A673 (cell line): ENCODE measurements at places on chromosomes 12 and 14.
A peak's percentile ranks its signal among the peaks of the same experiment; 100 is the strongest.

- no peak for DNase-seq
Observed at GRCh38 chr12:121807642-121808347, 4.0 kb downstream of the SETD1B start.

DNA sequence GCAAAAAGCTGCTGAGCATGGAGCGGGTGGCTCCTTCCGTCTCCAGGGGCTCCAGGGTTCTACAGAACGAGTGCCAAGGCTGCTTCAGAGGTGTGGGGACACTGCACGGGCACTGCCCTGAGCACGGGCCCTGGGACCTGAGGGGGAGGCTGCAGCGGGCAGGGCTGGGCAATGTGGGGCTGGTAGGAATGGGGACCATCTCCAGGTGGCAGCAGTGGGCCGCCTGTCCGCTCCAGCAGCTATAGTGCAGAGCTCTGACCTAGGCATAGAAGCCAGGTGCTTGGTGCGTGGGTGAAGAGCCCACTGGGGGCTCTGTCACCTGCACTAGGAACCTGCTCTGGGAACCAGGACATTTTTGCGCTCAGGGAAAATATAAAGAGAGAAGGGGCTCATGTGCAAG lies 22.3 kb downstream of the HDAC7 start:
- no peak for DNase-seq

DNA sequence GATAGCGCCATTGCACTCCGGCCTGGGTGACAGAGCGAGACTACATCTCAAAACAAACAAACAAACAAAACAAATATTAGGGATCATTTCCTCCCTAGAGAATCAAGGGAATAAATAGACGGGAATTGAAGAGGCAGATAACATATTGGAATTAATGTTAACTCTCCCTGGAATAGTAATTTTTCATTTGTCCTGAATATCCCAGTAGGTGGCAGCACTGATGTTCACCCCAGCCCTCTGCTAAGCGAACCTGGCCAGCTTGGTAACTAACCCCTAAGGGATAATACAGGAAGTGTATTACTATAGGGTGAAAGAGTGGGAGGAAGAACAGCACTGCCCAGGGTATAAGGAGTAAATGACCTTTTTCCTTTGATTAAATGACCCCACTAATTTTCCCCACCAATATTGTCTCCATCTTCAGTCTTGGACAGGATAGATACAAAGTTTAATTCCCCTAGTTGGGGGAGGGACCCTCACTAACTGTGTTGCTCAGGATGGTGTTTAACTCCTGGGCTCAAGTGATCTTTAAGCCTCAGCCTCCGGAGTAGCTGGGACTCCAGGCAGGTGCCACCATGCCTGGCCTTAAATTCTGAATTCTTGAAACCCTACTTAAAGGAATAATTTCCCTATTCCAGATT lies 40.5 kb downstream of the SLC2A14 start:
- peak; percentile 79 for DNase-seq

DNA sequence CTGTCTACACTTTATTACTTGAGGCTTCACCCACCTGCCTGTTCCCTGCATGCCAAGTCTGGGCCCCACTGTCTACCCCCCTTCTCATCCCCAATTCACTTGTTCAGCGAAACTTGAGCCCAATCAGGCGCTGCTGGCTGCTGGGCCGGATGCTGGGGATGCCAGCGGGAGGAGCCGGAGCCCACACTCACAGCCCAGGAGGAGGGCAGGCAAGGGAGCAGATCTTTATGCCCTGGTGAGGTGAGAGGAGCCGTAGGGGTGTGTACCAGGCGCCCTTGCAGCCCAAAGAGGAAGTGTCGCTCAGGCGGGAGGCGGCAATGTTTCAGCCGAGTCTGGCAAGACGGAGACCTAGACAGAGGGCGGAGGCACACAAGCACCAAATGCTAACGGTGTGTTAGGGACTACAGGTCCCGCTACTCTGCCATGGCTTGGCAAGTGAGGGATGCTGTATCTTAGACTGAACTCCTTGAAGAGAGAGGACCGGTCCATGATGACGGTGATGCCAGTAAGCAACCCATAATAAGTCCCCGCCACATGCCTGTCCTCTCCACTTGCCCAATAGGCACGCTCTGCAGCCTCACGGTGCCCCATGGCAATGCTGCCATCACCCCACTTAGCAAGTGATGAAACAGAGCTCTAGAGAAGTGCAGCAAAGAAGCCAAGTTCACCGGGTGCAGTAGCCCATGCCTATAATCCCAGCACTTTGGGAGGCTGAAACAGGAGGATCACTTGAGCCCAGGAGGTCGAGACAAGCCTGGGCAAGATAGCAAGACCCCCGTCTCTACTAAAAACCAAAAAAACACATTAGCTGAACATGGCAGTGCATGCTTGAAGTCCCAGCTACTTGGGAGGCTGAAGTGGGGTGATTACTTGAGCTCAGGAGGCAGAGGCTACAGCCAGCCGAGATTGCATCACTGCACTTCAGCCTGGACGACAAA lies 41.6 kb downstream of the LRRC74A start:
- DNase-seq: peak; percentile 24

- no peak for DNase-seq
Observed at GRCh38 chr12:78891646-78892353, 27.2 kb downstream of the SYT1 start.

- no peak for DNase-seq
Observed at GRCh38 chr12:51601241-51601640, 10.2 kb downstream of the SCN8A start.

- no peak for DNase-seq
Observed at GRCh38 chr12:104938371-104938770, 19.7 kb downstream of the SLC41A2 start.

- DNase-seq: peak; percentile 71
Observed at GRCh38 chr14:24436355-24437019, 6.1 kb downstream of the SDR39U1 start.

DNA sequence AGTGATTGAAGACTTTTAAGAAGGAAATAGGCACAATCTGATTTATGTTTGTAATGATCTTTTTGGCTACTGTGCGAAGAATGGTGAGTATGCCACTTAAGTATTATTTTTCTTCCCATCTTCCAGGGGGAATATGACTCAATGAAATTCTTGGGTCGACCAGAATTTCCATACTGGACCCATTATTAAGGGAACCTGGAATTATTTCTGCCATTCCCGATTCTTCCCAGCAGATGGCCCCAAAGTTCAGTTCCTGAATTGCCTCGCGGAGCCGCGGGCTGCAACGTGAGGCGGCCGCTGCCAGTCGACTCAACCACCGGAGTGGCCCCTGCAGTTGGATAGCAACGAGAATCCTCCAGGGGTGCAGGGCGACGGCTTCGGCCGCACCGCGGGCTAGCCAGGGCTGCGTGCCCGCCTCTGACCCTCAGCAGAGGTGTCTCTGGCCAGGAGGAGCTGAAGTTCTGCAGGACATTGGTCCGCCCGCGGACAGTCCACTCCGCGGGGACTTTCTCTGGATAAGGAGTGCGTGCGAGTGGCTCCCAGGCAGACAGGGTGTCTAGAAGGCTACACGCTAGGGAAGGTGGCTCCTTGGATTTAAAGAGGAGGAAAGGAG lies 628 bp upstream of the TSHR start:
- DNase-seq: peak; percentile 83

DNA sequence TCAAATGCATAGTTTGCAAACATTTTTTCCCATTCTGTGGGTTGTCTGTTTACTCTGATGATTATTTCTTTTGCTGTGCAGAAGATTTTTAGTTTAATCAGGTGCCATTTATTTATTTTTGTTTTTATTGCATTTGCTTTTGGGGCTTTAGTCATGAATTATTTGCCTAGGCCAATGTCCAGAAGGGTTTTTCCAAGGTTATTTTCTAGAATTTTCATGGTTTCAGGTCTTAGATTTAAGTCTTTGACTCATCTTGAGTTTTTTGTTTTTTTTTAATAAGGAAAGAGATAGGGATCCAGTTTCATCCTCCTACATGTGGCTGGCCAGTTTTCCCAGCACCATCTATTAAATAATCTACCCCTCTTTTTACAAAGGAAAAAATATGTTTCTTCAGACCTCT lies 57.2 kb upstream of the TMEM260 start:
- no peak for DNase-seq

DNA sequence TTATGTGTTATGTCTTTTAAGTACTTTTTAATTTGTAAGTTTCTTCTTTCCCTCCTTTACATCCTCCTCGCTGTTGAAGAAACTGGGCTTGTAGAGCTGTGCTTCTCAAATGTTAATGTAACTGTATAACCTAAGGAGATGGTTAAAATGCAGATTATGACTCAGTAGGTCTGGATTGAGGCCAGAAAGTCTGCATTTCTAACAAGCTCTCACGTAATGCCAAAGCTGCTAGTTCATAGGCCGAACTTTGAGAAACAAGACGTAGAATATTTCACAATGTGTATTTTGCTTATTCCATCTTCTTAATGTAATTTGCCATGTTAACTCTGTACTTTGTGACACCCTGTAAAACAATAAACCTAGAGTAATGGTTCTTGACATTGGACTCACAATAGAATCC lies 193.3 kb upstream of the SYT1 start:
- DNase-seq: peak; percentile 83

- no peak for DNase-seq
Observed at GRCh38 chr12:40238266-40238902, 13.6 kb downstream of the LRRK2 start.

GRCh38 chr12:47473091-47473490 lies 232.7 kb downstream of the RPAP3 start:
- DNase-seq: no peak

DNA sequence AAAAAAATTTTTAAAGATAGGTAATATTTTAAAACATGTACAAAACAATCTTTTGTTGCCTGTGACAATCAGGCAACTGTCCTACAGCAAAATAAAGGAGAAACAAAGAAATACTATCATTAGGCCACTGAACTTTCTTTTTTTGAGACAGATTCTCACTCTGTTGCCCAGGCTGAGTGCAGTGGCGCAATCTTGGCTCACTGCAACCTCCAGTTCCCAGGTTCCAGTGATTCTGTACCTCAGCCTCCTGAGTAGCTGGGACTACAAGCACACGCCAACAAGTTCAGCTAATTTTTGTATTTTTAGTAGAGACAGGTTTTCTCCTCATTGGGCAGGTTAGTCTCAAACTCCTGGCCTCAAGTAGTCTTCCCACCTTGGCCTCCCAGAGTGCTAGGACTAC lies 16.6 kb downstream of the RPAP3 start:
- DNase-seq: no peak

- no peak for DNase-seq
Observed at GRCh38 chr12:105228494-105228893, 7.5 kb downstream of the APPL2 start.

- no peak for DNase-seq
Observed at GRCh38 chr12:120261951-120262851, 3.3 kb downstream of the PXN start.

GRCh38 chr12:25151476-25151875 lies 43.5 kb downstream of the DNAI7 start:
- DNase-seq: peak; percentile 58

- no peak for DNase-seq
Observed at GRCh38 chr14:102189874-102190273, 50.2 kb downstream of the WDR20 start.

- no peak for DNase-seq
Observed at GRCh38 chr14:55125403-55125802, 3.6 kb upstream of the LGALS3 start.

GRCh38 chr12:12273291-12273957 lies 6.6 kb upstream of the LRP6 start:
- no peak for DNase-seq

DNA sequence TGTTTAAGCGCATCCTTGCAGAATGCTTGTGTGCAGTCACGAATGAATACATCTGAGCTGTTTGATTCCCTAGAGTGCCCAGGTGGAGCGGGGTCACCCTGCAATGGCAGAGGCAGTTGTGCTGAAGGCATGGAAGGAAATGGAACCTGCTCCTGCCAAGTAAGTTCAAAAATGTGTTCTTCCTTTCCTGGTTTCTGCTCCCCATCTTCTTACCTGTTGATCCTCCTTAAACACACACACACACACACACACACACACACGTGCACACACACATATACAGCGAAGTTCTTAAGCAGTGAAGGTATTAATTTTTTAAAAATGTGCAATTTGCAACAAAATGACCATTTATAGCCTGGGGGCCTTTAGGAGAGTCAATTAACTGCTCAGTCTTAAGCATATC lies 33.3 kb downstream of the STAB2 start:
- DNase-seq: no peak

DNA sequence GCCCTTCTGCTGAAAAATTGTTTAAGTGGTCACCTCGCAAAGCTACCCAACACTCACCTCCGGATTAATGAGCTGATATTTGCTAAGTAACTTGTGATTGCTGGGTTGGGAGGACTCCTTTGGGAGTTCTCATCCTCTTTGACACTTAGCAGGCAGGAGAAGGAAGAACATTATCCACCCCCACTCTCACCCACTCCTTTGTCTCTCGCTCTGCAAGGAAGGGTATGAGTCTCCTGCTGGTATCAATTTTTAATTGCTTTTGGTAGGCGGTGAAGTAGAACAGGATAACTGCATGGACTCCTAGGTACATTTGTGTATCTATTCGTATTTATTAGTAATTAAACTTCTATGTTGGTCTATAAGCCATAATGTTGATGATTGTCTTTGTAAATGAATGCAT lies 6.9 kb upstream of the ABHD12B start:
- peak; percentile 10 for DNase-seq

DNA sequence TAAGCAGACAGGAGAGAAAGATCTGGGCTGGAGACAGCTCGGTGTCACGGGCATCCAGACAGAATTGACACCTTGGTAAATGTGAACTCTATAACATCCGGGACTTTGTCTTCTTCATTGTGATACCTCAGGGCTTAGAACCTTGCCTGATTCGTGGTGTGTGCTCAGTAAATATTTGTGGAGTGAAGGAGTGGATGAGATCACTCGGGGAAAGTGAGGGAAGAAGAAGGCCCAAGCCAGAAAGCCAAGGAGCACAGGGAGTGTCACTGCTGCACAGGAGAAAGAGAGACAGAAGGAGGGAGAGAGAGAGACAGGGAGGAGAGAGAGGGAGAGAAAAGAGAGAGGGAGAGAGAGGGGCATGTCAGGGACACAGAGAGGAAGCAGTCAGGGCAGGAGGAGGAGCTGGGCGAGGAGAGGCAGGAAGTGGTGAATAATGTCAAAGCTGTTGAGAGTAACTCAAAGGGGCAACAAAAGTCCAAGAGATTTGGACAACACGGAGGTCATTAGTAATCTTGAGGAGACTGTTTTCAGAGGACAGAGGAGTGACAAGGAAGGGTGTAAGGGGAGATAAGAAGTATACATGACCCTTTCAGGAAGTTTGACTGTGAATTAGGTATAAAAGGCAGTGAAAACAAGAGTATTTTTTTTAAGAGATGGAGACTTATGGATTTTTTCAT lies 141.6 kb upstream of the MAX start:
- no peak for DNase-seq

GRCh38 chr12:3493043-3493858 lies 2.2 kb downstream of the PRMT8 start:
- DNase-seq: no peak

GRCh38 chr12:41510470-41510869 lies 322.4 kb downstream of the PDZRN4 start:
- DNase-seq: no peak

DNA sequence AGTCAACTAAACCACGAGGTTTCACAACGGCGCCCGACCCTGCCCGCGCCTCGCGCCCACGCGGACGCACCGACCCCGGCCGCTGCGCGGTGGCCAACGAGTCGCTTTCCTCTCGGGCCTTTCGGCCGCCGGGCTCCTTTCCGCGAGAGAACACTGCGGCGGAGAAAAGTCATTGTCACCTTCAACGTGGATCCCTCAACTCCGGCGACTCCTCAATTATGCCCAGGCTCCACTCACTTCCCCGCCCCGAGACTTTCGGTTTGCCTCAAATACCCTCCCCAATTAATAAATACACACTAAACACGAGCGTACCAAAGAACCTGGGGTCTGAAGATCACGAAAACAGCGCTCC lies 450 bp downstream of the SINHCAF start:
- DNase-seq: peak; percentile 22
